ENCODE measurements at places on chromosomes 3 and 15. TPM values are rescaled to one million over a fixed set of nuclear protein-coding genes. Genes with fewer than 3 reads are reported as not detected.

Gene RNU5B-1
- total RNA-seq: not detected

Gene XCR1
- total RNA-seq: not detected

Gene GP5
- total RNA-seq: not detected

Gene DAZL
- not detected for total RNA-seq

Gene CD96
- not detected for total RNA-seq

Gene FEZF2
- not detected for total RNA-seq

Gene PLCB2
- 1.0 TPM for total RNA-seq

Gene TRIM42
- total RNA-seq: not detected

Gene RAB6B
- 2.4 TPM for total RNA-seq

Gene EXD1
- not detected for total RNA-seq

Gene GOLGA8S
- 0.08 TPM for total RNA-seq

Gene SYNPR
- total RNA-seq: not detected

Gene GOLGA8M
- total RNA-seq: 0.07 TPM

Gene ITGA11
- 7.5 TPM for total RNA-seq

Gene FRMD5
- 2.5 TPM for total RNA-seq

Gene PTPRG
- 3.1 TPM for total RNA-seq

Gene GREM1
- 4.9 TPM for total RNA-seq

Gene CTXN2
- 0.07 TPM for total RNA-seq

Gene SPATA12
- total RNA-seq: 0.30 TPM

Gene ECE2
- total RNA-seq: not detected

Gene CSTA
- 0.75 TPM for total RNA-seq

Gene SV2B
- 0.12 TPM for total RNA-seq

Gene CIP2A
- total RNA-seq: 22.8 TPM

Gene SCN5A
- 1.6 TPM for total RNA-seq

Gene DUOX1
- not detected for total RNA-seq

Gene IL5RA
- total RNA-seq: not detected

Gene SOX14
- total RNA-seq: not detected

Gene SPINT1
- total RNA-seq: 0.82 TPM

Gene CAND2
- 0.37 TPM for total RNA-seq

Gene DUOX2
- 0.03 TPM for total RNA-seq

Gene SEMA7A
- total RNA-seq: 1.3 TPM

Gene GABRB3
- total RNA-seq: 74.5 TPM

Gene TP63
- total RNA-seq: 0.14 TPM

Gene THAP10
- total RNA-seq: 4.1 TPM

Gene BTLA
- total RNA-seq: not detected

Gene COL6A5
- total RNA-seq: not detected

Gene CCR2
- not detected for total RNA-seq

Gene RAD18
- 15.5 TPM for total RNA-seq

Gene SAMMSON
- not detected for total RNA-seq

Gene HACD2
- 33.9 TPM for total RNA-seq

Gene ANKUB1
- not detected for total RNA-seq

Gene FAM174B
- total RNA-seq: 7.0 TPM

Gene FBLN2
- total RNA-seq: 2.5 TPM

Gene CCR5
- total RNA-seq: not detected

Gene ADGRG7
- not detected for total RNA-seq

Gene ESYT3
- total RNA-seq: 0.52 TPM
